ENCODE measurements at places on chromosomes 2 and 18.

DNA sequence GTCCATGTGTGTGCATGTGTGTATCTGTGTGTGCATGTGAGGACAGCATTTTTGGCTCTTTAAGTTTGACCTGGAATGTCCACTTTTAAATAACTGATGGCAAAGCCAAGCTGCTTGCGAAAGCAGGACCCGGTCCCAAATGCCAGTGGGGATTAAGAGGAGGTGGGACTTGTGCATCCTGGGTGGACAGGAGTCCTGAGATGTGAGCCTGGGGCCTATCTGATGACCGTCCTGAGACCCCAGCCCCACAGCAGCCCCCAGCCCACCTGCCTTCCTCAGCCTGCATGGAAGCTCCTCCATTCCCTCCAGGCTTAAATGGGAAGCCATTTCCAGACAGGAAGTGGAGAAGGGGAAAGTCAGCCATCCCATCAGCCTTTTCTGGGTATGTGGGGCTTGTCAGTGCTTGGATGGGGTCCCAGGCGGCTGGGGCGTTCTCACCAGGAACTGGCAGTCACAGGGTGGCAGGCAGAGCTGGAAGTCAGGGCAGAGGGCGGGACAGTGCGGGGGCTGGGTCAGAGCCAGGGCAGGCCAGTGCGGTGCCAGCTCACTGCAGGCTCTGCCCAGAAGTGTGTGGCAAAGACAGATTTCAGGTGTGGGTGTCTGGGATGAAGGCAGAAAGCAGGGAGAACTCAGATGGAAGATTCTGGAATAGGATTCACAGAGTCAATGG is 117.8 kb downstream of the ACKR3 start:
- DNase-seq: peak; percentile 59

- no peak for DNase-seq
These were observed 119.3 kb upstream of the IL1R2 start for GRCh38 chr2:101872480-101872879.

DNA sequence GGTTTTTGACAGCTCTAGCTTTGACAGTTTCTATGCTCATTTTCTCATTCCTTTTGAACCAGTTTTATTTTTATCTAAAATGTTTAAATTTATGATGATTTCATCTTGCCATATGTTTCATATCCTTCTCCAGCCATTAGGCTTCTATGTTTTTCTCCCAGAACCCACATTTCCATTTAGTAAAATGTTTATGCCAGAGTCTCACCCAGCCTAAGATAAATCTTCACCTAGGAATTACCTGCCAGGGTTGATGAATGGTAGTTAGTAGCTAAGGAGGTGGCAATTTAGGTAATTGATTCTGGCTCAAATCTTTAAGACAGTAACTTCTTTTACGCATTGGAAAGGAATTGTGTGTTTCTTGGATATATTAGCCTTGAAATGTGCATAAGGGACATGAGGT is 83.6 kb downstream of the PRKRA start:
- DNase-seq: no peak

DNA sequence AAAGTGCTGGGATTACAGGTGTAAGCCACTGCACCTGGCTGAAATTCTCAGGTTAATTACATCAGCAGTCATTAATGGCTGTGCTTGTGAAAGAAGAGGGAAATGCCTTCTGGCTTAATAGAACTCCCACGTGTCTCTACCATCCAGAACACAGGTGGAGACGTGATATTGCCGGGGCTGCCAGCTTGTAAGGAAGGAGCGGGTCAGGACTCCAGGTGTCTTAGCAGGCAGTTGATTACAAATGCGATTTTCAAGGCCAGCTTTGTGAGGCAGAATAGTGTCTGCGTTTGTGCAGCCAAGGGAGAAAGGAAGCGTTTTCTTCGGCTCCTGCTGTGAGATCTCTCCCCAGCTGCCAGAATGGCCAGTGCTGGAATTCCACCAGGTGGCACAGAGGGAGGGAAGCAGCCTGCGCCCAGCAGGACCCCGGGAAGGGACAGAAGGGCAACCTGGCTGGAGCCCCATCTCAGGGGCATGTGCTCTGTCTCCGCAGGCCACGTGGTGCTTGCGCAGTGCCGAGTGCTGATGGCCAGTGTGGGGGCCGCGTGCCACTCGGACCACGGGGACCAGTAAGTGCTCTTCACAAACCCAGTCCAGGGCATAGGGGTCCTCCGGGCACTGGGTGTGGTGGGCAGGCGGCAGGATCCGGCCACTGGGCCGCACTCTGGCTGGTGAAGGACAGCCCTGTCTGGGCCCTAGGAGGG is 3.7 kb upstream of the ESPNL start:
- no peak for DNase-seq

DNA sequence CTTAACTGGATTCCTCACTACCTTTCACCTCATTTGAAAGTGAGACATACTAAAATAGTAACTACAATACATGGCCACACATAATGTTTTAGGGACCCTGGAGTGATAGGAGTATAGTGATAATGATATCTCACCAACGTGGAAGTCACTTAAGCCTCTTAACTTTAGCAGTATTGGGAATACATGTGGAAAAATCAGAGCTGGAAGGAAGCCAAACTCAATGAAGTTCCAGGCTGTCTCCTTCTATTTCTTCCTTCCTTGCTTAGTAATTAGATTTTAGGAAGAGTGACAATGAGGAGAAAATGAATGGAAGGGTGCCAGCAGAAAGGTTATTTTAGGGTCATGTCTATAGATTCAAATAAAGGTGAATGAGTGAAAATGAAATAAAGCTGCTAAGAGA is 387.3 kb downstream of the PLCL1 start:
- no peak for DNase-seq

DNA sequence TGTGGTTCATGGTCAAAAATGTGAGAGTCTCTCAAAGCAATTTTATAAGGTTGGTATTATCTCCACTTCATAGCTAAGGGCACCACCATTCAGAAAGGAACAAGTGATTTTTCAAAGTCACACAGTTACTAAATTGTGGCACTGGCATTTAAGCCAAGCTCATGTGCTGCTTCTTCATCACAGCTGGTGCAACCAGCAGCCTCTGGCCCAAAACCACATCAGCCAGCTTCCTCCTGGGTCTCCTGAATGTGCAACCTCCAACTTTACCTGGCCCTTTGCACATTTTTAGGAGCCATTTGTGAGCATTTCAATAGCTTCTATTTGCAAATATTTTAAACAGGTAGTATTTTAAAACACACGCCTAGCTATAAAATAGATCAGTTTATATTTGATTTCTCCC is 293.7 kb downstream of the BCL11A start:
- no peak for DNase-seq

DNA sequence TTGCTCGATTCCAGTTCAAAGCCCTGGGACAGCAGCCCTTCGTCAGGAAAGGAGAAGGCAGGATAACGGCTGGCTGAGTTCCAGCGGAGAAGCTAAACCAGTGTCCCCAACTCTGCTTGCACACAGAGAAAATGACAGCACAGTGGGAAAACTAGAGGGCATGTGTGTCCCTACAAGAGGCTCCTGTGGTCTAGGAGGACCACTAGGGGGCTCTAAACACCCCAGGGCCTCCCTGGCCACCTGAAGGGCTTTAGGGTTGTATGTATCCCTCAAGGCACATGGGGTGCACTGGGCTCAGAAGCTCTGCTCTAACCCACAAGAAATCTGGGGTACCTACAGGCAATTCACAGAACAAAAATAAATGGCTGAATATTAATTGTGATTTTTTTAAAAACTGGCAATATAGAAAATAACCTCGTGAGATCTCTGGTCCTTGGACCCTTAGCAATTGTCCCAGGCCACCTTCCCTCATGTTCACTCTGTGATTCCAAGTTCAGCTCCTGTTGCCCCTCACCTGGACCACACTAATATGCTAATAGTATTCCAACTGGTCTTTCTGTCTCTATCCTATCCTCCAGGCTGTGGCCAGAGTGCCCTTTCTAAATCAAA is 17.5 kb downstream of the STAT1 start:
- no peak for DNase-seq

- no peak for DNase-seq
These were observed 6.5 kb upstream of the TMEM182 start for GRCh38 chr2:102755284-102755683.

DNA sequence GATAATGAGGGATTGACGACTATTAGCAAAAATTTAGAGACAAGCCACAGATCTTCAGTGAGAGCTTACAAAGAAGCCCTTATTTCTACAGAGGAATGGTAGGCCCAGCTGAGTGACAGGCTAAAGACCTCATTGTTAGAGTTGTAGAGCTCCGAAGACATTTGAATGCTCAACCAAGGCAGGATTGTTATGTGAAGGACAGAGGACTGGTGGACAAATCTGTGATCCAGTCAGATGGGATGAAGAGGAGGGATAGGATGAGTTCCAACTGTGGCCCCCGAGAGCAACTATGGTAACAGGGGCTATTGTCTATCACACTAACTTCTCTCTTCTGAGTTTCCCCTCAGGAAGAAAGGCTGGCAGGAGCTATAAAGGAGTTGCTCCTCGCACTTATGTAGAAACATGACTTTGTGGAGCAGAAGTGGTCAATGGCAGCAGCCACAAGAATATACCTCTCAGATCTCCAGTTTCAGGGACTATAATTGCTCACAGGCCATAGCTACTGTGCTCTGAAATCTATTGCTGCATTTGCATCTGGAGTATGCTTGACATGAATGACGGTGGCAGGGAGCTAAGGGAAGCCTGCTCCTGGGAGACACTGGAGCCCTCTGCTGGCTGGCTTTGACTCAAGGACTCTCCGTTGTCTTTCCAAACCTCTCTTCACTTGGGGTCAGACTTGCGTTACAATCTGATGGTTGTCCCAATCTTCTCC is 50.3 kb upstream of the GREB1L start:
- DNase-seq: peak; percentile 54

DNA sequence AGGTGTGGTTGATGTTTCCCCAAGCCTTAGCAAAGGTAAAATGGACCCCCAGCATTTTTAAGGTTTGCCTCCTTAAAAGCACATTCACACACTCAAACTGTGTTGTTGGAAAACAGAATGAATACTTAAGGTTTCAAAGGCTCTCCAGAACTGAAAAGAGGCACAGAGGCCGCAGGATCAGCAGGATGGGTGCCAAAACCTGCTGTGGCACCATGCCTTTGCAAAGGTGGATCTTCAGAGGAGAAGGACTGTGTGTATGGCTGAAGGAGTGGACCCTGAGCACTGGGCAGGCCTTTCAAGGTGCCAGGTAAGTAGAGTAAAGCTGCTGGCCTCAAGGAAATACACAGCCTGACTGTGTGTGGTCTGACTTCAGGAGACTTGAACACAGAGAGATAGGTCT is 127.3 kb downstream of the XRCC5 start:
- no peak for DNase-seq

DNA sequence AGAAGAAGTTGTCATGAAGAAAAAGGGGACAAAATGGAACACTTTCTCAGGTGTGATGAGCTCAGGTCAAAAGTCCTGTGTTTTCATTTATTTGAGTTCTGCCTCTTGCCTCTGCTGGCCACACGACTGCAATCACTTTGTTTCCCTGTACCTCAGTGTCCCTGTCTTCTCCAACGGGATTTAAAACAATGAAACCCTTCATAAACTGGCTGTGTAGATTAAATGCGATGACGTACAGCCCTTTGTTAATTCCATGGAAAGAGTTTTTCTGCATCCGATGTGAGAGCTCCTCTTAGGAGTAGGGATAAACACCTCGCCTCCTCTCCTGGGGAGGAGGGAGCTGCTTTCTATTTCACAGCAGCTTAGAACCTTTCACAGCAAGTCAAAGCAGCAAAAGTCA is 51.5 kb upstream of the CNGA3 start:
- DNase-seq: no peak

DNA sequence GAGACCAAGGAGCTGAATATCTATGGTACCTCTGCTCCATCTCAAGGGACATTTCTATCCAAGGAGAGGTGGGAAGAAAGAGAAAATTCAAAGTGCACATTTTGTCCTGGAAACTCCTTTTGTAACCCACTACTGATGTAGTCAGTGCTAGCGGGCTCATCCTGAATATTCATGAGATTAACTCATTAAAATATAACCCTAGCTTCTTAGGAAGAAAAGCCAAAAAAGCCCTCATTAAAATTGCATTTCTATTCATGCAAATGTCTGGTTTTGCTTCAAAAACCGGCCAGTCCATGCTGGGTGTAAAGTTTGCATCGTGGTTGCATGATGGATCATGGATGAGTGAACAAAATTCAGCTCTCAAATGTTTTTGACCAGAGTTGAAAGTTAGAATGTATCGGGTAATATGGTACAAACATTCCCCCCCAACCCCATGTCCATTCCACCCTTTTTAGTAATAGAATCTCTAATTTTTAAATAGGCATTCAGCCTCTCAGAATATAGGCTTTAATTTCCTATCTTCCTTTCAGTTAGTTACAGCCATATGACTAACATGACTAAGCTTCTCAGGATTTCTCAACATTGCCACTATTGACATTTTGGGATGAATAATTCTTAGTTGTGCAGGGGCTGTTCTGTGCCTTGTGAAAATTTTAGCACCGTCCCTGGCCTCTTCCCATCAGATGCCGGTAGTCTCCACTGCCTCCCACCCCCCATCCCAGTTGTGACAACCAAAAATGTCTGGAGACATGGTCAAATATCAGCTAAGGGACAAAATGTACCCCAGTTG is 104.2 kb upstream of the RND3 start:
- no peak for DNase-seq

DNA sequence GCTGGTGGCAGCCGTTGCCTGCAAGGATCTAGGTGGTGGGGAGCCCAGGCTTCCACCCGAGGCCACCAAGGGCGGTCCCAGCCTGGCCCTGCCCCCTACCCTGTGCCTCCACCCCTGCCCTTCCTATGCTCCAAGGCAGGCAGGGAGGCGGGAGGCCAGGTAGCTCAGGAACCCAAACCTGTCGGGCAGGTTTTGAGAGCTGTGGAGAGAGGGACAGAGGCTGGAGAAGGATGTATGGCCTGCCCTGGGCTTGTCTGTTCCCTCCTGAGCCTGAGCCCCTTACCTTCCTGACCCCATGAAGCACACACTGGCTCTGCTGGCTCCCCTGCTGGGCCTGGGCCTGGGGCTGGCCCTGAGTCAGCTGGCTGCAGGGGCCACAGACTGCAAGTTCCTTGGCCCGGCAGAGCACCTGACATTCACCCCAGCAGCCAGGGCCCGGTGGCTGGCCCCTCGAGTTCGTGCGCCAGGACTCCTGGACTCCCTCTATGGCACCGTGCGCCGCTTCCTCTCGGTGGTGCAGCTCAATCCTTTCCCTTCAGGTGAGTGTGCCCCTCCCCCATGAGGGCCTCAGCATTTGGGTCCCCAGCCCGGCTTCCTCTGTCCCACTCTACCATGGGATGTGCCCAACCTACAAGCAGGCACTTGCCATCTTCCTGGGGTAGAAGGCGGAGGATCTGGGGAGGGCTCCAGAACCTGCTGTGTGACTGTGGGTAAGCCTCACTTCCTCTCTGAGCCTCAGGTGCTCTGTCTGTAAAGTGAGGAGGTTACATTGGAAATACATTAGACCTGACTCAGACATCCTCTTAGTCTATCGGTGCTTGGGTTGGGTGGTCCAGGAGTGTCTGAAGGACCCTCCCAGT is at the start of gene PROM2:
Gene PROM2 (plus strand): TSS at position 159 of the 860 bp plus-strand sequence. CDS start 137 bp downstream, at position 296.
- DNase-seq: no peak

All from femur (tissue), 1 donor.